ENCODE measurements at places on chromosomes 1 and 21. TPM values are rescaled to one million over a fixed set of nuclear protein-coding genes. Genes with fewer than 3 reads are reported as not detected.
A peak's percentile ranks its signal among the peaks of the same experiment; 100 is the strongest.

Gene CORT
- total RNA-seq: not detected

Gene UMODL1
- 0.22 TPM for total RNA-seq

Gene LAMC2
- total RNA-seq: not detected

Gene LAD1
- total RNA-seq: not detected

- no peaks in the 10 kb centered on the region for H3K4me1 ChIP-seq
- no peak for DNase-seq
- no peak overlapping the region for H3K4me3 ChIP-seq
- no peak overlapping the region for H3K27ac ChIP-seq
Measured at GRCh38 chr1:214717351-214717750, 114.4 kb downstream of the CENPF start.

GRCh38 chr1:27598902-27599528, 4.9 kb downstream of the AHDC1 start:
- DNase-seq: peak; percentile 72
- no peak overlapping the region for H3K4me3 ChIP-seq
- peaks cover 52% of the 10 kb centered on the region for H3K4me1 ChIP-seq
- H3K36me3 ChIP-seq: peaks cover 9% of the 10 kb centered on the region
- H3K27ac ChIP-seq: no peak overlapping the region
- no peaks in the 10 kb centered on the region for H3K27me3 ChIP-seq

- no peaks in the 10 kb centered on the region for H3K27me3 ChIP-seq
- DNase-seq: no peak
- no peak overlapping the region for H3K27ac ChIP-seq
- no peaks in the 10 kb centered on the region for H3K36me3 ChIP-seq
Measured at GRCh38 chr1:59133997-59134396, 162.9 kb upstream of the FGGY start.

DNA sequence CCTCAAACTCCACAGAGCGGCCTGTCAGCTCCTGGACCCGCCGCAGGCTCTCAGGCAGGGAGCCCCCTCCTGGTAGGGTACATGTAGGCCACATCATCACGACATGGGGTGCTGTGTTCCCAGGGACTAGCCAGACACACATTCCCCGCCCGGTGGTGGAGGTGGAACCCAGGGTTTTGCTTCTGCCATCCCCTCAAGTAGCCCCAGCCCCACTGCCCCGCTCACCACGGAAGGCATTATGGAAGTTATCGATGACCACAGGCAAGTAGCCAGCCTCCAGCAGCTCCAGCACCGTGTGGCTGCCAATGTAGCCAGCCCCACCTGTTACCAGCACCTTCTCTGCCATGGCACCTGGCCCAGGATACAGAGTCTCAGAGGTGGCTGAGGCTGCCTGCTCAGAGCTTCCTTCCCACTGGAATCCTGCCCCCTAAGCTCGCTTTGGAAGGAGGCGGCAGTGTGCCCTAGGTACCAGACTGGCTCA, 1.9 kb downstream of the GALE start:
- H3K27me3 ChIP-seq: no peaks in the 10 kb centered on the region
- H3K27ac ChIP-seq: no peak overlapping the region
- H3K4me3 ChIP-seq: peak overlapping the region; percentile 74

GRCh38 chr1:107091418-107091817, 34.9 kb downstream of the PRMT6 start:
- no peak overlapping the region for H3K4me3 ChIP-seq
- no peak overlapping the region for H3K27ac ChIP-seq
- H3K36me3 ChIP-seq: no peaks in the 10 kb centered on the region
- no peaks in the 10 kb centered on the region for H3K4me1 ChIP-seq

- no peaks in the 10 kb centered on the region for H3K36me3 ChIP-seq
- no peaks in the 10 kb centered on the region for H3K27me3 ChIP-seq
- H3K27ac ChIP-seq: no peak overlapping the region
- H3K4me1 ChIP-seq: peaks cover 37% of the 10 kb centered on the region
Measured at GRCh38 chr1:41917835-41918449, 780 bp downstream of the HIVEP3 start.

DNA sequence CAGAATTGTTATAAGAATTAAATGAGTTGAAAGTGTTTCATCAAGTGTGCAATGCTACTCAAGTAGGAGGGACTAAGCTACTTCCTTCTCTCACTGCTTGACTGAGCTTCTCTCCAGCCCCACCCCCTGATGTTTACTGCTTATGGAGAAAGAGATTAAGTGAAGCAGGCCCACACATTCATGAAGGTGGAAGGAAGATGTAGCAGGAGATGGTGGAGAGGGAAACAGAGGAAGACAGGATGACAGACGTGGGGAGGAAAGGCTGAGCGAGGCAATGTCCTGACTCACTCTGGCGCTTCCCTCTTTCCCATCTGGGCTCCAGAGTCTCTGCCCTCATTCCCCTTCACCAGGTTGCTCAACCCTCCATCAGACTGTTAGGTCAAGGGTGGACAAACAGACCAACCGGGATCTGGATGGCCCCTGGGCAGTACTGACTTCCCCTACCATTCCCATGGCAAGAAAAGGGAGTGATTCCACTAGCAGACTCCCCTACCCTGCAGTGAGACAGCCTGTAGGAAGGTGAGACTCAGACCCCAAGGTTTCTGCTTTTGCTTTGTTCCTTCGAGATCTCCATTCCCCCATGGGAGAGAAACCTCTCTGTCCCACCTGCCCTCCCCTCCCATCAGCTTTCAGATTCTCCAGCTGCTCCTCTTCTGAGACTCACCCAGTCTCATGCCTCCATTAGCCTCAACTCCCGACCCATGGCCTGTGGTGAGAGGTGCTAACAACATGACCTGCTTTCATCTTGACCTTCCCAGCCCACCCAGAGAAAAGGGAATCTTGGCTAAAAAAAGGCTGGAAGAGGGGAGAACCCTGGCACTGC, 3.1 kb upstream of the ARHGEF2 start:
- H3K4me1 ChIP-seq: peaks cover 66% of the 10 kb centered on the region
- 0 out of 2 replicates have a peak overlapping the region, but pooled peaks have one; percentile 71 for H3K27ac ChIP-seq
- no peak for DNase-seq
- peaks cover 8% of the 10 kb centered on the region for H3K36me3 ChIP-seq
- H3K27me3 ChIP-seq: no peaks in the 10 kb centered on the region
- no peak overlapping the region for H3K4me3 ChIP-seq

- no peak overlapping the region for H3K27ac ChIP-seq
- no peaks in the 10 kb centered on the region for H3K27me3 ChIP-seq
- DNase-seq: no peak
- H3K4me1 ChIP-seq: peaks cover 20% of the 10 kb centered on the region
Measured at GRCh38 chr1:53892911-53893310, 1.1 kb upstream of the DIO1 start.

DNA sequence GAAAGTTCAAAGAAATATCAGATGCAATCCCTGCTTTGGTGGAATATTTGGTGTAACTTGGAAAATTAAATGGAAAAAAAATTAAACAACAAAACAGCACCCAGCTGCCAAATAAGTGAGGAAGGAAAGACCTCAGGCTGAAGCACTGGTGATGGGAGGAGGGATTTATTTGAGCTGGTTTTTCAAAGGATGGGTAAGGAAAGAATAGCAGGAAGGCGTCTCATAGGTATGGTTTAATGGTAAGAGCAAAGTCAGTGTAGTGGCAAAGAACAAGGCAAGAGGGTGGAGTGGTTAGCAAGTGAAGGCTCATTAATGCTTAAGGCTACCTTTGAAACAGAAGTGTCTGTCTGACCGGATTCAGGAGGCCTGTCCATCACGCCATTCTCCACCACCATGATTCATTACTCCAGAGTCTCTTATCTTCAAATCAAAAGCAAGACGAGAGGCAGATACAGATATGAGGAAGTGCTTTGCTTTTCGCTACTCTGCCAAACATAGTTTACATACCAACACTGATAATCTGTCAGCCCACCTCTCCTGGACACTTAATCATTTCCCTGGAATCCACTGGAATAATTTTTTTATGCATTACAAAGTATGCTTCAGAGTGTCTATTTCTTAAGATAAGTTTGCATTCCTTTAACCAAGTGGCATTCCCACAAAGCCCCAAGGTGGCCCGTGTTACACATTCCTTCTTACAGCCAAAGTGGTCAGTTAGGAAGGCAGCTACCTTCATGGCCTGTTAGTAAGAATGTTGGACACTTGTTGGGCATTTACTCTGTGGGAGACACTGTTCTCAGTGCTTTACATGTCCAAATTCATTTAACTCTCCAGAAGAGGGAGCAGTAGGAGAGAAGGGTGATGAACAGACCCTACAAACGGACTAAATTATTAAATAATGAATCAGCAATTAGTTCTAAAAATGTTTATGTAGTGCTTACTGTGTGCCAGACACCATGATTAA, 146.6 kb downstream of the ROR1 start:
- DNase-seq: peak; percentile 92
- no peaks in the 10 kb centered on the region for H3K36me3 ChIP-seq
- H3K4me3 ChIP-seq: no peak overlapping the region
- no peaks in the 10 kb centered on the region for H3K27me3 ChIP-seq
- H3K27ac ChIP-seq: peak overlapping the region; percentile 89

DNA sequence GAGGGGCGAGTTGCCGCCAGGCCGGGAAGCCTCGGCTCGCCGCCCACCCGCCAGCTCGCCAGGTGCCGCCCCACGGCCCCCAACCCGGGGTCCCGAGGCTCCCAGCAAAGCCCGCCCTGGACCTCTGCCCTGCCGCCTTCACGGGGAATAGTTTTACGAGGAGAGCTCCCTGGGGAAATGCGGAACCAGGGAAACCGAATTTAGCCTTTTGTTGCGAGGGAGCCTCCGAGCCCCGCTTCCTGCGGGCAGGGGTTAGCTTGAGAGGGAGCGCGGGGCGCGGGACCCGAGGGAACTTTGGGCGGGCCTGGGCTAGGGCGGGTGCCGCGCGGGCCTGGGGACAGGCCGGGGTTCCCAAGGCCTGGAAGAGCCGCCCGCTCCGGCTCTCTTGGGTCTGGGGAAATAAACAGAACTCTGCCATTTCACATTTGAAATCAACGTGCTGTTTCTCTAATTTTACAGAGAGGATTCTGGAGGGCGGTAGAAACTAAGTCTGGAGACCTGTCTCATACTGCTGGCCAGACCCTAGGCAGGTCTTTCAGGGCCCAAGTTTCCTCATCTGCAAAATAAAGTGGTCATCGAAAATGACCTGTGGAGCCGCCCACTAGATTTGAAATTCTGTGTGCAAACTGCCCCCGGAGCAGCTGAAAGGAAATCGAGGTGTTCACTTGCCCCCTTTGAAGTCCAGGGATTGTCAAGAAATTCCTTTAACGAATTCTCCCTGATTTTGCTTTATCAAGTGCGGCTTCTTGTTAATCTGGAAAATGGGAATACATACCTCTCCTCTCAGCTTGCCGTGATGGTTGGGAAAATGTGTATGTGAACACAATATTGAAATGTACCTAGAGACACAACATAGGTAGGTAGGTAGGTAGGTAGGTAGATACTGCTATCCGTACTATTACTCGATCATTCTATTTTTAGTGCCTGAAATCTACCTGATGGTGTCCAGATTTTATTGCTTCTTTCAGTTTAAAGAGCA, 749 bp upstream of the GLUL start:
- H3K27ac ChIP-seq: peak overlapping the region; percentile 91
- peaks cover 11% of the 10 kb centered on the region for H3K4me1 ChIP-seq
- peaks cover 26% of the 10 kb centered on the region for H3K36me3 ChIP-seq
- no peak for DNase-seq

DNA sequence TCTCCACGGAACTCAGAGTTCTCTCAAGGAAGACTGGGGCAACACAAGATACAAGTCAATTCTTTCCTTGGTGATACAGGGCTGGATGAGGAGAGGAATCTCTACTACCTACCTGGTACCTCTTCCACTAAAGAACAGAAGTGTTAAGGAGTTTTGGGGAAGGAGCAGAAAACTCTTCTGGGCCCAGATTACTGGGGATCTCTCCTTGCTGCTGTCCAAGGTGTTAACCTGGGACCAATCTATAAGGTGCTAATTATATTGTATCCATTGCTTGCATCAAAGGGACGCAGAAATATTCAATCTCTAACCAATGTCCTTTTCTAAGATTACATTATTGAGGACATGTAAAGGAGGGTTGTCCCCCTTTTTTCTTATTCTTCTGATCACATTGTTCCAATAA, 1102.5 kb downstream of the AMY1C start:
- DNase-seq: no peak
- H3K4me3 ChIP-seq: no peak overlapping the region
- H3K27me3 ChIP-seq: no peaks in the 10 kb centered on the region
- H3K27ac ChIP-seq: no peak overlapping the region

DNA sequence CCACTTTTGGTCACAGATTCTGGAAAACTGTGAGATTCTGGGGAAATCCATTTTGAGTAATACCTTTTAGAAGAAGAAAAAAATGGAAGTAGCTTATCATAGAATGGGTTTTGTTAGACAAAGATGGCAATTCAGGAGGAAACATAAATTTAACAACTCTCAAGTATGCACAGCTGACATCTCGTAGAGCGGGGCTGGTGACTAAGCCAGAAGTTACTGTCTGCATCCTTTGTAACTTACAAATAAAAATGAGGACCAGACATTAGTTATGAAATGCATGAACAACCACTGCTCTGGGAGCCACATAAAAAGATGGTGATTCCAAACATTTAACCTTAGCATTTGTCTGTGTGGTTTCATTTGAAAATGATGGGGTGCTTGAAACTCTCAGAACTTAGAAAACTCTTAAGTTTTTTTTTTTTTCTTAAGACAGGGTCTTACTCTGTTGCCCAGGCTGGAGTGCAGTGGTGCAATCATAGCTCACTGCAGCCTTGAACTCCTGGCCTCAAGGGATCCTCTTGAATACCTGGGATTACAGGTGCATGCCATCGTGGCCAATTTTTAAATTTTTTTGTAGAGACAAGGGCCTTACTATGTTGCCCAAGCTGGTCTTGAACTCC, 49.2 kb upstream of the ATP5PO start:
- H3K36me3 ChIP-seq: no peaks in the 10 kb centered on the region
- H3K27ac ChIP-seq: no peak overlapping the region
- no peaks in the 10 kb centered on the region for H3K27me3 ChIP-seq
- peaks cover 19% of the 10 kb centered on the region for H3K4me1 ChIP-seq
- no peak for DNase-seq

- no peak overlapping the region for H3K27ac ChIP-seq
- H3K36me3 ChIP-seq: no peaks in the 10 kb centered on the region
- H3K27me3 ChIP-seq: no peaks in the 10 kb centered on the region
- DNase-seq: no peak
Measured at GRCh38 chr1:171953835-171954234, 112.5 kb downstream of the DNM3 start.

Measured in SJSA1 (cell line).